Activated naive CD8-positive, alpha-beta T cell treated with anti-CD3 and anti-CD28 coated beads, Interleukin-2, amount 50 U/mL, for 16 hours (primary cell): ENCODE measurements at places on chromosomes 11 and 22.

DNA sequence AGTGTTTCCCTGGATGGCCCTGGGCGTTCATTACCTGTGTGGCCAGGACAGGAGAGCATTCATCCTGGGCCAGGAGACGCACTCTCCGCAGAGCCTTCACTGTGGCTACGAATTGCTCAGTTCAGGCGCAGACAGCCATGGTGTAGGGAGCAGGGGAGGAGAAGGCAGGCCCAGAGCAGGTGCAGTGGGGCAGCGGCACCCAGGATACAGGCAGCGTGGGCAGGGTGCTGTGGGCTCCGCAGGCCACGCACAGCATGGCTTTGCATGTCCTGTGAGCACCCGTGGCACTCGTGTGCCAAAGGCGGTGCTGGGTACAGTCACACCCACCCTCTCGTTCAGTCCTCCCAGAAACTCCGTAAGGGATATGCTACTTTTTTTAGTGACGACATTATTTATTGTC lies 124.2 kb upstream of the B3GAT1 start:
- no peak for DNase-seq

DNA sequence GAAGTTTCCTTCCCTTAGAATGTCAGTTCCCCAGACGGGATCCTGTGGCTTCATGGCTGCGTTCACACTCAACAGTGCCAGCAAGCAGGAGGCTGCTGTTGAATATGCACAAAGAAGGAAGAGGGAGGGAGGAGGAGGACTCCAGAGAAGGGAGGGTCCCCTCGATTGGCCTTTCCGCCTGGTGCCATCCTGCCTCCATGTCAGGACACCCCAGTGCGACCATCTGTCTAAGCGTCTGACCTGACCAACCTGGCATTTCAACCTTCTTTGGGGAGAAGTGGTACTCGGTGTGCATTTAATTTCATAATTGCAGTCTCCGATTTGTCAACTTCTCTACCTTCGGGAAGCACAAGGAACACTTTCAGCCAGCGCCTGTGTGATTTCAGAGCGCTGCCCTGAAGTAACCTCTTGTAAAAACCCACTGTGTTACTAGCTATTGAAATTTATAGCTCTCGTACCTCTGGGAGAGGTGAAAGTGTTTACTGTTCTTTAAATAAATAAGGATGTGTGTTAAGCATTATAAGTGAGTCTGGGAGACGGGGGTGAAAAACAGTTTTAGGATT lies 1491.9 kb downstream of the TBC1D22A start:
- DNase-seq: no peak

DNA sequence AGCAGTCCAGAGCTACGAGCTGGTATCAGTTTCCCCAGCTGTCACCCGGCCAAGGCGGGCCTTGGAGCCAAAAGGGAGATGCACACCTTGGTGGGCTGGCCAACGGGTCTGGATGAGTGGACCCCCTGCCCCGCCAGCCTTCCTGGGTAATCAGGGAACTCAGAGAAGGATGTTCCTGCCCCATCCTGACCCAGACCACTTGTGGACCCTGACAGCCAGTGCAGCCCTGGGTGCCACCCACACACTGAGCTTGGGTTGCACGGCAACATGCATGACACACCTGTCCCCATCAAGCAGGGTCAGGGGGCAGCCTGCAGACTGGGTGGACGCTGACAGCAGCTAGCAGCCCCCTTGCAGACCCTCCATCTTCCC lies 8.6 kb downstream of the SLC25A1 start:
- DNase-seq: no peak

DNA sequence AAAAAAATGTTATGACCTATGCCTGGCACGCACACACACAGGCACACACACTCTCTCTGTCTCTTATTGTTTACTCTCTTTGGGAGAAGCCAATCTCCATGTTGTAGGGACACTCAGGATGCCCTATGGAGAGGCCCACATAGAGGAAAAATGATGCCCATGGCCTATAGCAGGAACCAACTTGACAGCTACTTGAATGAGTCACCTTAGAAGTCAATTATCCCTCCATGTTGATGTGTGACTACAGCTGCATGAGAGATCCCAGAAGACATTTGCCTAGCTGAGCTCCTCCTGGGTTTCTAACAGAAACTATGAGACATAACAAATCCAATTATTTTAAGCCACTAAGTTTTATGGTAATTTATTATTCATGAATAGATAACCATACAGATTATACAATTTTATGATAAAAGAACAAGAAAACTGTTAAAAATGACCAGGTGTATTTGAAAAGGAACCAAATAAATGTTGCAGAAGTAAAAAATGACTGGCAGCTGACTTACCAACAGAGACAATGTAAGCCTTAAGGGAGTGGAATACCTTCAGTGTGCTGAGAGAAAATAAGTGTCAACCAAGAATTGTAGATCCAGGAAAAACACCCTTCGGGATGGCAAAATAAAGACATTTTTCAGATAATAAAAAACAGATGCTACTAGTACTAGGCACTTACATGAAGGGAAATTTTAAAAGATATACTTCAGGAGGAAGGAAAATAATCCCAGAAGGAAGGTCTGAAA lies 403.7 kb upstream of the SYN3 start:
- no peak for DNase-seq

- no peak for DNase-seq
Measured at GRCh38 chr11:15905366-15906104, 450.8 kb downstream of the SOX6 start.

- DNase-seq: no peak
Measured at GRCh38 chr11:16096336-16096735, 260.0 kb downstream of the SOX6 start.
